Pancreas (tissue), 10 donors: ENCODE measurements at places on chromosomes 4 and X.

GRCh38 chr4:94523617-94524016 is 71.9 kb downstream of the PDLIM5 start:
- no peak for DNase-seq

- DNase-seq: no peak
Measured at GRCh38 chrX:78316265-78316664, 11.1 kb downstream of the CYSLTR1 start.

- no peak for DNase-seq
Measured at GRCh38 chrX:153556767-153557166, 39.3 kb downstream of the ATP2B3 start.

- DNase-seq: peak; percentile 91
Measured at GRCh38 chrX:39813631-39814277, 284.0 kb downstream of the BCOR start.

DNA sequence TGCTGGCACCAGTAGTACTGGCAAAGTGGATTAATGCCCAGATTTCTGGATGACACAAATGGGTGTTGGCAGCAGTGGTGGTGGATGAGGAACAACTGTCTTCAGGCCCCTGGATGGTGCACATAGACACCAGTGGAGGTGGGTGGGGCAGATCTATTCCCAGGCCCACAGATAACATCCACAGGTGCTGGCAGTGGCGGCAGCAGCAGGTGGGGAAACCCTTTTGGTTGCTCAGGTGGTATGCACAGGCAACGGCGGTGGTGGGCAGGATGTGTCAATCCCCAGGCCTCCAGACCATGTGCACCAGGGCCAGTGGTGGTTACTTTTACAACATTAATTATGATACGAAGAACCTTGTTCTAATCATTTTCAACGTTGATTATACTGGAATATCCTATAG is 48.9 kb upstream of the FAT4 start:
- DNase-seq: no peak

GRCh38 chr4:2497931-2498330 is 29.0 kb downstream of the RNF4 start:
- DNase-seq: no peak

- no peak for DNase-seq
Measured at GRCh38 chr4:34236118-34236517, 2008.2 kb downstream of the ARAP2 start.

DNA sequence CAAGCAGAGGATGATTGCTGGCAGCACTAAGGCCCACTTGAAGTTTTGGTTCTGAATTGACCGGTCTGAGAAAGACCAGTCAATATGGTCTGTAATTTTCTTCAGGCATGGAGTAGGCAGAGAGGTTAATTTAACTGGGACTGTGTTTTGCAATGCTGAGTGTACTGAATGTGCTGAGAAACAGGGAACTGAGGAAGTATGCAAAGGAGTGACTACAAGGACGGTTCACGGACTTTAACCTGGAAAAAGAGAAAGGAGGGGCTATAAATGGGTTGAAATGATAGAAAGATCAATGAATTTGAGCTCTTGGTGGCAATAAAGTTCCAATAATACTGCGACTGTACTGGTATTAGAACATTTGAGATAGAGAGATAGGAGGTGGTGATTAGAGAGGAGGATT is 84.5 kb downstream of the MAGEB17 start:
- DNase-seq: no peak

DNA sequence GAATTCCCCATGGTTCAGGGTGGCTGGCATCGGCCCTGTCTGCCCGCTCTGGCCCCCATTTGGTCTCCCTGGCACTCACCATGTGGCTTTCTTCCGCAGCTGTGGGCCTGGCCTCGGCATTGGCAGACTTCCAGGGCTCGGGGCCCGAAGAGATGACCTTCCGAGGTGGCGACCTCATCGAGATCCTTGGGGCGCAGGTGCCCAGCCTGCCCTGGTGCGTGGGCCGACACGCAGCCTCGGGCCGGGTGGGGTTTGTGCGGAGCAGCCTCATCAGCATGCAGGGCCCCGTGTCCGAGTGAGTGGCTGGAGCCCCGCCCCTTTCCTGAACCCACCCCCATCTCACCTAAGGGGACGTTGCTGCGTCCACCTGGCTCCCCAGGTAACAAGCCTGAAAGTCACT is 20.1 kb downstream of the SH3TC1 start:
- no peak for DNase-seq

GRCh38 chr4:113749178-113749577 is 12.4 kb downstream of the CAMK2D start:
- no peak for DNase-seq

- DNase-seq: no peak
Measured at GRCh38 chr4:15717086-15717485, 14.2 kb downstream of the BST1 start.

DNA sequence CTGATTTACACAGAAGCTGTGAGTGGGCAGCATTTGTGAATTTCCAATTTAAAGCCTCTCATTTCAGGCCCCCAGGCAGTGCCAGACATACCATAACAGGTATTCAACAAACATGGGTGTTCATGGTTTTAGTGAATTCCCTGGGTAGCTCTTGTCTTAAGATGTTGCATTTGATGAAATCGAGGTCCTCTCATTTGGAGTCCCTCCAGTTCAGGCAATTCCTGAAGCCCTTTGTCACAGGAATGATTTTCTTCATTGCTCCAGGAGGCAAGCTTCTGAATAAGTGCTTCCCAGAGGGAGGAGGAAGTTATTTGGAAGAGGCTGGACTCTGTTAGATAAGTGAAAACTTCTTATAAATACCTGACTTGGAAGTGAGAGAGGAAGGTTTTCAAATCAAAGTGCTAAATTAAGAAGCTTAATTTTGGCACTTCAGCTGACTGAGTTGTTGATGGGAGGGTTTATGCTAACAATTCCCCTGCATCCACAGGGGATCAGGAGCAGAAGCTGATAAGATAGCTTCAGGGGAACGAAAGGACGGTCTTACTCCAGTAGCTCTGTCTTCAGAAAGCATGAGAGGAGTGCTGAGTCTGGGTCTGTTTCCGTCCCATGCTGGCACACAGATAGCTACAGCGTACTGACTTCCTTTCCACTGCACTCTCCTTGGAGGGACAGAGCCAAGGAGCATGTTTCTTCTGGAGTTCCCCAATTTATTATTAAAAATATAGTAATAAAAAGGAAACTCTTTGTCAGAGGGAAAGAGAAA is 543.1 kb downstream of the GBA3 start:
- no peak for DNase-seq

DNA sequence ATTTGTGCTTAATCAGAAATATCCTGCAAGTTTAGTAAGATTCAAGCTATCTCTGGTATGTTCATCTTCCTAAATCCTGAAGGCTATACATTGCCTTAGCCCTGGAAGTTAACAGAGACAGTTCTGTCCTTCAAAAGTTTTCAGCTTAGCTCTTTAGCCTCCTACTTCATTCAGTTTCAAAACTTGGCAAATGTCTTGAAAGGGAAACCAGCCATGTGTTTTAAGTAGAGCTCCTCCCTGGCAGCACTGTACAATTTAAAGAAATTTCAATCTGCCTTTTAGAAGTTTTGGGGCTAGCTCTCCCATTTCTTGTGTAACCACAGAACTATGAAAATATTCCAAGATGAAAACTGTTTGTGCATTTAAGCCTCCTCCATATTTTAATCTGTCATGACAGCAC is 47.0 kb downstream of the FANCB start:
- no peak for DNase-seq

DNA sequence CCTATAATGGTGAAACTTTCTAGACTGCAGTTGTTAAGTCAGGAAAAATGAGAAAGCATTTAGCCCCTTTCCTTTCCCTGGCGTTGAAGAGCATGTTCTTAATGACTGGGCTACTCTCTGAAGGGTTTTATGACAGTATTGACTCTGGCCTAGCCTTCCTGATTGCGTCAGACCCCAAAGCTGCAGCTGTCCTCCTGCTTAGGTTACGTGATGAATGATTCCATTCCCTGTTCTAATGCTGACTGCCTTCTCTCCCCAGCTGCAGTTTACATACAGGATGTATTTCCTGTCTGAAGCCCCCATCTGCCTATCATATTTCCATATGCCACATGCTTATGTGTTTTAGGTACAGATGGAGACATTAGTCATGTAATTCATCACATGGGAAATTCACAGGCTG is 105.8 kb upstream of the EGFL6 start:
- DNase-seq: no peak

DNA sequence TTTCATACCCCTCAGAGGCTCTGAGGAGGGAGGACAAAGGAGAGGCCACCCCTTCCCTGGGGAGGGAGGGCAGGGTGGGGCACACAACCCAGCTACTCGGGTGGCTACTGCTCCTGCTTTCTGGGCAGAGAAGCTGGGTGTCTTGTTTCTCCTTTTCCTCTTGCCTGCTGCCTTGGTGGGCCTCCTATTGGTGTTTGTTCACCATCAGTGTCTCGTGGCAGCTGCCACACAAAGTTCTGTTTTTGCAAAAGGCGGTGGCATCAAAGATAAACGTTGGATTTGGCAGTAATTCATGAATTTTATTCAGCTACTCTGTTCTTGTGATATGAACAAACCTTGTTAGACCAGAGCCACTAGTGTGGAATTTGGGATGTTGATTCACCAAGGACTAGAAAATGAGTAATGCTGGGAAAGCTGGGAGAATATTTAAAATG is 153.0 kb upstream of the SCML1 start:
- DNase-seq: no peak

DNA sequence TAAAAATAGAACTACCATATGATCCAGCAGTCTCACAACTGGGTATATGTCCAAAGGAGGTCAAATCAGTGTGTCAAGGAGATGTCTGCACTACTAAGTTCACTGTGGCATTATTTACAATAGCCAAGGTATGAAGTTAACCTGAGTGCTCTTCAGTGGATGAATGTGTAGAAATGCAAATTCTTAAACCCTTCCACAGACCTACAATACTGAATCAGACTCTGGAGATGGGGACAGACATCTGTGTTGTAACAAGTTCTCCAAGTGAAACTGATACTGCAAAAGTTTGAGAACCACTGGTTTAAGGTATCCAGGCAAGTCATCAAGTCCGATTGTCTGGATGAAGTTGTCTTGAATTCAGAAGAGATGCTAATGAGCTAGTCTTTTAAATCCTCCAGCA is 38.5 kb downstream of the SMAD1 start:
- no peak for DNase-seq

GRCh38 chr4:33437406-33437805 is 2717.2 kb downstream of the PCDH7 start:
- no peak for DNase-seq

DNA sequence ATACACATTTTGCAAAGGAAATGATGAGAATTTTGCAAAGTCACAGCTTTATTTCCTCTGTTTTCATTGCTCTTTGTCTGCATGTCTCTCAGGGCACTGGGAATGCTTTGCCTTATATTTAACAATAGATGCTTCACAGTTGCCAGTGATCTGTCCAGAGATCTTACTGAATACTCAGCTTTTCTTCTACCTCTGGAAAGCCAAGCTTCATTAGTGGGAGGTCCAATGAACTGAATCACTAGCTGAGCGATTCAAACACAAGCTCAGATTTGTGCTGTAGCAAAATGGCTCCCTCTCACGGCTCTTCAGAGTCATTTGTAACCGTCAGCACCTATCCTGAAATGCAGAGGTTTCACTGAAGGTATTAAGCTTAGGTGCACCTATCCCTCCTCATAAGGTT is 138.9 kb downstream of the DCLK2 start:
- no peak for DNase-seq

GRCh38 chr4:24105327-24106038 is 215.6 kb upstream of the PPARGC1A start:
- DNase-seq: no peak

DNA sequence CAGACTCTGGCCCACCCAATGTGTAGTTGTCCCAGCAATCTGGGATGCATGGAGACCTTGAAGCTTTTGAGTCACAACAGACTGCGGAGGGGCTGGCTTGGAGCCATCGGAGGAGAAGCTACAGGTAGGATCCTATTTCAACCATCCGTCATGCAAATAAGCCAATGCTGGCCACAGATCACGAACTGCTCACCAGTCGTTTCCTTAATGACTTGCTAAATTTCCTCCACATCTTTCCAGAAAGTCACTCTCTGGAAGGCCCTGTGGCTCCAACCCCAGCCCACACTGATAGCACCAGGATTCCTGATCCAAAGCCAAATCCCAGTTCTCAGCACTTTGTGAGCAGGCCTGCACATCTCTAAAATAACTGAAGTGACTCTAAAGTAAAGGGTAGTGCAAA is 321.3 kb downstream of the RAB28 start:
- DNase-seq: no peak

DNA sequence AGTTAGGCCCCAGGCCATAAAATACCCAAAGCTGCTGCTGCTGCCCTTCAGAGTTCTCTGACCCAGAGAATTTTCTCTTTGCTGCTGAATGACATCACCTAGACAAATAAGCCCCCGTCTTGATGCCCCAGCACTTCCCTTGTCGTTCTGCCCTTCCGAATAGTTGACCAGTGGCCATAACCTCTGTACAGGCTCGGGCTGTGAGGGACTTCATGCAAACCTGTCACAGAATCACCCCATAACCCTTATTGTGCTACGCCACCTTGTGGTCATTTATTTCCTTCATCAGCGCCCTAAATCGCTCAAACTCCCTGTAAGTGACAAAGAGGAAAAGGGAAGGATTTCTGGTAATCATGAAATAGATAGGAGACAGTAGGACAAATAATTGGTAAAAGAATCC is 18.8 kb downstream of the SPACA5 start:
- no peak for DNase-seq

- no peak for DNase-seq
Measured at GRCh38 chrX:17442898-17443297, 67.9 kb downstream of the NHS start.

DNA sequence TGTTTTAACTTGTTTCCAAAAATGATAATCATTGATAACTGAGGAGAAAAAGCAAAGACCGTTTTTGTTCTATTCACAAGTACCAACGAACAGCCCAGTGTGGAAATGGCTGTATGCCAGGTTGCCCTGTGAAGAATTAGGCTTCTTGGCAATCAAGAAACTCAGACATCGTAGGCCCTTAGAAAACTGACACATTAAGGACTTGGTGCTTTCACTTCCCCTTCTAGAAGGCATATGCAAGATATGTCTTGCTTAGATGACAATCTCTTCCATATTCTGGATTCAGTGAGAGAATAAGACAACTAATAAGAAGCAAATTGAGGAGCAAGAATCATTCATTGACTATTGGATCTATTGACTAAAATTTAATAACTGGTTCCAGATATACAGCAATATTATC is 56.6 kb downstream of the ANAPC10 start:
- no peak for DNase-seq

DNA sequence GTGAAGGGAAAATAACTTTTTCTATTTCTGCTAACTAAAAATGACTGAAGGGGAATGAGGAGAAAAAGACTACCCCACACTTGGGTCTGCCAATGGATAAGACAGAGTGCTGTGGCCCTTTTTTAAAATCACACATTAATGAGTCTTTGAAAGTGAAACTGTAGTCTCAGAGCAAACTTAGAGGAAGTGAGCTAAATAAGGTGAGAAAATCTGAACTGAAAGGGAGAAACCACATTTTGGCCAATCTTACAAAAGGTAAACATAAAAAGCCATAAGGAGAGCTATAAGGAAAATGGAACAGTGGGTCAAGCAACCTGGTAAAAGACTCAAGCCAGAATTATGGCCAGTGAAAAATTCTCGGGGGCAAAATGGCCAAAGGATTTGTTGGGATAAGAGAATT is 755.1 kb upstream of the IGFBP7 start:
- no peak for DNase-seq

- no peak for DNase-seq
Measured at GRCh38 chr4:139329665-139330200, 27.5 kb upstream of the NDUFC1 start.

- DNase-seq: no peak
Measured at GRCh38 chr4:176150356-176150682, 45.1 kb downstream of the SPATA4 start.
